Activated CD4-positive, alpha-beta T cell treated with anti-CD3 and anti-CD28 coated beads for 36 hours (primary cell): ENCODE measurements at places on chromosomes 13 and 19. TPM values are rescaled to one million over a fixed set of nuclear protein-coding genes. Genes with fewer than 3 reads are reported as not detected.

SCEL gene
- not detected for total RNA-seq

NCR1 gene
- not detected for total RNA-seq

KLK1 gene
- 2.4 TPM for total RNA-seq

KIR2DL4 gene
- total RNA-seq: not detected
